ENCODE measurements at places on chromosomes 6 and 20. TPM values are rescaled to one million over a fixed set of nuclear protein-coding genes. Genes with fewer than 3 reads are reported as not detected.

Gene BTN1A1
- not detected for total RNA-seq

DNA sequence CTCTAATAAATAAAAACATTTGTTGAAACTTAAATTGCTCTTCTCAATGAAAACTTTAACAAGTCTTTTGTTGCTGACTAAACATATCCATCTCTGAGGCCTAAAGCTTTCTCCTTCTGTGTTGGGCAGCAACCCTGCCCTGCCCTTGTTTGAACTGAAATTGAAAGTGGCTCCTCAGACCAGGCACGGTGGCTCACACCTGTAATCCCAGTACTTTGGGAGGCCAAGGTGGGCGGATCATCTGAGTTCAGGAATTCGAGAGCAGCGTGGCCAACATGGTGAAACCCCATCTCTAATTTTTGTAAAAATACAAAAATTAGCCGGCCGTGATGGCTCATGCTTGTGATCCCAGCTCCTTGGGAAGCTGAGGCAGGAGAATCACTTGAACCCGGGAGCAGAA lies 29.2 kb upstream of the GNRH2 start:
- DNase-seq = no peak

Gene FAM184A
- total RNA-seq = not detected

GRCh38 chr6:119043783-119044182 lies 34.7 kb downstream of the FAM184A start:
- no peak for DNase-seq

DNA sequence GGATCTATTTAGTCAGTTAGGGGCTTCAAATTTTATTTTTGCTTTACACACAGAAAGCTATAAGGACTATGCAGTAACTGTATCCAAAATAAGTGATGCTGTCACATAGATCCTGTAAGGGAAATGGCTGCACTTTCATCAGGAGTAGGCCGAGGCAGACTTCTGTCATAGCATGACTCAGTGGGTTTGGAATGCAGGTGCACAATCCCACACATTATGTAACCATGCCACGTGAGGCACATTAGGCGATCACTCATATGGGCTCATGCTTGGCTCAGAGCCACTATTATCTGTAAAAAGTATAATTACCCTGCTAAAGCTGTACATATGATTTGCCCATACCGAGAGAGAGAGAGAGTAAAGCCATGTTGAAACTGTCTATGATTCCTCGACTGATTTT lies 1189.4 kb upstream of the EYS start:
- DNase-seq = peak; percentile 71

- DNase-seq = no peak
Observed at GRCh38 chr6:40669343-40669742, 82.2 kb upstream of the LRFN2 start.

Gene KIAA0408
- total RNA-seq = not detected

DNA sequence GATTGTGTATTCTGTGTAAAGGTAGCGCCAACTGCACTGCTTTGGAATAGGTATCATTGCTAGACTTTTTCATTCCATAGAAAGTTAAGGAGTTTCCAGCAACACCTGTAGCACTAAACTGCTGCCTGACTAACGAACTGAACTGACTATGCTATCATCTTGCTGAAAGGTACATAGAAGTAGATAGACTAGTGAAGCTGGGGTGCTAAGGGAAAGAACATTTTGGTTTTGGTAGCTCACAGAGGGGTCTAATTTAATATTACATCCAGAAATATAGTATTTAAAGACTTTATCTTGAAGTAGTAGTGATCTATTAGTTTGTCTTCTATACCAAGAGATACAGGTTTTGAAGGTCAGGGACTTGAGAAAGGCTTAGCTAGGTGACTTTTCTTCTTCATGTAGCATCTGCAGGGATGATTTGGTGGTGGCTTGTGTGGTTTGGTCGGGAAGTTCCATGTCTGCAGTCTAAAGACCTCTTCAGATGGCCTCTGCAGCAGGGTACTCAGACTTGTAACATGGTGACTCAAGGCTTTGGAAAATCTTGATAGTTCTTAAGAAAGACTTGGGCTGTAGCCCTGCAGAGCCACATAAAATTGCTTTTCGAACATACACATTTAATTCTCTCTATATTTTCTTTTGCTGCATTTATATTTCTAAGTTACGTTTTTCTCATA lies 10.2 kb downstream of the SENP6 start:
- DNase-seq = peak; percentile 4

DNA sequence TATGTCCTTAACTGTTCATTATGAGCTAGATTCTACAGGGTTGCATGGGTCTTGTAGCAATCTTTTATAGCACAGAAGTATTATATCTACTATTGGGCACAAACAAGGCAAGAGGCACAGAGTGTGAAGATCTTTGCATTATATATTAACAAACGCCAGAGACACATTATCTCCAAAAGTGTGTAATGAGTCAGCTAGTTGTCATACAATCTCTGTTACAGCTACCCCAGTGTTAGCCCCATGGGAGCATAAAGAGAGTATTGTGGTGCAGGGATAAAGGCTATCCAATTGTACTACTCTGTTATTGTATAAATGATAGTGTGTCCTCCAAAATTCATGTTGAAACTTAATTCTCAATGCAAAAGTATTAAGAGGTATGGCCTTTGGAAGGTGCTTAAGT lies 148.4 kb upstream of the RIMS1 start:
- DNase-seq = no peak

Gene CARMIL1
- total RNA-seq = 34.7 TPM

Gene TAF4
- 4.5 TPM for total RNA-seq

GRCh38 chr20:45339084-45339483 lies 9.1 kb downstream of the SDC4 start:
- DNase-seq = peak; percentile 85

Gene TTLL9
- total RNA-seq = 0.21 TPM

DNA sequence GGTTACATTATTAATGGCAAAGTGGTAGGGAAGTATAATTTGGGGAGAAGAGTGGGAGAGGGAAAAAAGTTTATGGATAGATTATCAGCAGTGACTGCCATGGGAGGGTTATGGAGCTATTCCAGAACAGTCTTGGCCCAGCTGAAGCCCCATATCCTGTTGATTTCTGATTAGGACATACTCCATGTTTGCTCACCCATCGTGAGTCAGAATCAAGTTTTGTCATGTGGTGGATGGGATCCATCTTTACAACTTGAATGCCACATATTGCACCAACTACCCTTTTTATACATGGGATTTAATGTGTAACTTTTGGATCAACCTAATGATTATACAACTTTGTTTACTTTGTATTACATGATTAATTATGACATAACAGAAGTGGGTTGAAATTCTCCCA lies 217.0 kb downstream of the HAO1 start:
- peak; percentile 72 for DNase-seq

Gene BCAS1
- not detected for total RNA-seq

GRCh38 chr20:58141971-58142842 lies 86.2 kb downstream of the ANKRD60 start:
- DNase-seq = no peak

- no peak for DNase-seq
Observed at GRCh38 chr6:90136837-90137568, 159.6 kb downstream of the BACH2 start.

All from mammary epithelial cell (primary cell).